ENCODE measurements at places on chromosomes 3 and 15.

GRCh38 chr3:152316318-152316717, 47.6 kb downstream of the MBNL1 start:
- no peak for DNase-seq

GRCh38 chr3:108602249-108602934, 12.9 kb downstream of the DZIP3 start:
- DNase-seq = no peak

DNA sequence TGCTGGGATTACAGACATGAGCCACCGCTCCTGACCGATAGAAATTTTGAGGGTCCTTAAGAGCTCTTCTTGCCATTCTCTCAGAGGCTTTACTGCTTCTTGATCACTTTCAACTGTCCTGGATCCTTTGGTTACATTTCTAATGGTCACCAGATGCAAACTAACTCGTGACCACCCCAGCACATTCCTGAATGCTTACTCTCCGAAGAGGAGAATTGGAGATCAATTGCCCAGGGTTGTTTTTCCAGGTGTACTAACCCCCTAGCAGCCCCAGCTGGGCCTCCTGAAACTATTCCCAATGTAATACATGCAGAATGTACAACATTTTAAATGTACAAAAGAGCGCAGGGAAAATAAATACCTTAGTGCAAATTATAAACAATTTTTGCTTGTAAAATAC, 65.1 kb upstream of the TBL1XR1 start:
- DNase-seq = no peak

DNA sequence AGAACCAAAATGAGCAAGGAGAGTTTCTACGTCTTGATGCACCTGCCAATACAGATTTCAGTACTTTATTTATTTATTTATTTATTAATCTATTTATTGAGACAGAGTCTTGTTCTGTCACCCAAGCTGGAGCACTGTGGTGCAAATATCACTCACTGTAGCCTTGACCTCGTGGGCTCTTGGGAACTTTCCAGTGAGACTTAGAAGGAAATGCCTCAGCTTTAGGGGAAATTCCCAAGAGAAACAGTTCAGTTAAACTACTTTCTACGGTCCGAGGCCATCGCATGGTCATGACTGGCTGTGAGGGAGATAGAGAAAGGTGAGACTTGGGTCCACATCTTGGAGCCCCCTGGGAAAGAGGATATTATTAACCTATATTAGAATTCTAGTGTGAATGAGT, 47.0 kb upstream of the HERC1 start:
- DNase-seq = no peak

- DNase-seq = no peak
Measured at GRCh38 chr15:66101715-66102395, 151.7 kb downstream of the MEGF11 start.

DNA sequence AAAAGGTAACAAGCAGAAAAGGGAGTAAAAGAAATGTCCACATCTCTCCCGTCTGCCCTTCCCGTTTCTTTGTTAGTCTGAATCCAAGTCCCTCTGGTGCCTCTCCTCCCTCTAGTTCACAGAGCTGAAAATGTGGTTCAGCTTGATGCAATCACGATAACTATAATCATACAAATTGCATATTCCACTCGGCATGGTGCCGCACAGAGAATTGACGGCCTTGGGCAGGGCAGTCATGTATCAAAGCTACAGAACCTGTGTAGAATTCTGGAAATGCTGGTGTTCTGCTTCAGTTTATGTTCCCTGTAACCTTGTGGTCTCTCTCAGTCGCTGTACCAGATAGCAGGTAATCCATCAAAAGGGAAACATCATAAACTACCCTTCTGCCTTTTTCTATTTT, 562.9 kb upstream of the CBLB start:
- DNase-seq = no peak

DNA sequence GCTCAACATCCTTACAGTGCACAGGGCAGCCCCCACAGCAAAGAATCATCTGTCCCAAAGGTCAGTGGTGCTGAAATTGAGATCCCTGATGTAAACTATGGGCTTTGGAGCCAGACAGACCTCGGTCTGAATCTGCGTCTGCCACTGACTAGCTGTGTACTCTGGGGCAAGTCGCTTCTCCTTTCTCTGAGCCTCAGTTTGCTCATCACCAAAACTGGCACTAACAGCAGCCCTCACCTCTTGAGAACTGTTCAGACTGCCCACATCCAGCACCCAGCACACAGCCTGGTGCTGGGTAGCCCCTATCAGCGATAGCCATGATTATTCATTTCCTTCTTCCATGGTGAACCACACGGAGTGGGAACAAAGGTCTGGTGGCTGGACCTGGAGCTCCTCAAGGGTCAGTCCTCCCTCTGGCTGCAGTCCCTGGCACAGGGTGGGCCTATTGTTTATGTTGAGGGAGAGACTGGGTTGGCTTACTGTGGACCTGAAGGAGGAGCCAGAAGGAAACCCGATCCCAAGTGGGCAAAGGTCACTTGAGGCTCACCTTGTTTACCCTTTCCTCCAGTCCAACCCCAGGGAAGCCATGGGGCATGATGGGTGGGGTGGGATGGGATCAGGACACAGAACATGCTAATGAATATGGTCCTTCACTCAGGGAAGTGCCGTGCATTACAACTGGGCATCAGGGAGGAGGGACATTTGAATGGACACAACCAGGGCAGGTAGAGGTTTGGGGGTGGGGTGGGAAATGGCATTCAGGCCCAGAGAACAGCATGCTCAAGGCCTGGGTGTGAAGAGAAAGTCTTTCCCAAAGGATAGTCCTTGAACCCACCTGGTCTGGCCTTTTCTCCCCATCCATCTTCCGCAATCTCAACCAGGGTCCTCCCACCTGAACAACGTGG, 1.6 kb upstream of the PRKCD start:
- no peak for DNase-seq

DNA sequence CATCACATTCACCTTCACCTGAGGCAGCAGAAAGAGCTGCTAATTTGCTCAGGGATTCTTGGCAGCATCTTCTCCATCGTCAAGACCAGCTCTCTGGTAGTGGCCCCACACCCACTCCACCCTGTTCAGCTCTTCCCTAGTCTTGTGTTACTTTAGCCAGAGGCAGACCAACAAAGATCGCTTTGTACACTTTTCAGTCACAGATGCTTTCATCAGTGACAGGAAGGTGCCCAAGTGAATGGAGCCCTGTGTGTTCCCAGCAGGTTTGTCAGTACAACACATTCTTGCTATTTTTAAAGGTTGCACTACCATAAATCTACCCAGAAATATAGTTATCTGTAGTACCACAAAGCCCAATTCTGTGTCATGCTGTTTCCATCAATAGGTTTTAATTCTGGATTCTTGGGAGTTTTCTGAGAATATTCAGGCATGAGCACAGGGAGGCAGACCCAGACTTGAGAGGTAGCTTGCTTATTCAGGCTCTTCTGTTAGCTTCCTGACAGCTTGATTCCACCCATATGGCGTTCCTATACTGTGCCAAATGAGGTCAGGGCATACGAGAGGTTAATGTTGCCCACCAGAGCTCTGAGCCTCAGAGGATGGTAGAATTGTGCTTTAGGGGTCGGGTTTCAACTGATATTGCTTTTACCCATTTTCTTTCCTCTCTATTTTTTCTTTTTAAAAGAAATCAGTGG, 109.8 kb upstream of the MANF start:
- no peak for DNase-seq

DNA sequence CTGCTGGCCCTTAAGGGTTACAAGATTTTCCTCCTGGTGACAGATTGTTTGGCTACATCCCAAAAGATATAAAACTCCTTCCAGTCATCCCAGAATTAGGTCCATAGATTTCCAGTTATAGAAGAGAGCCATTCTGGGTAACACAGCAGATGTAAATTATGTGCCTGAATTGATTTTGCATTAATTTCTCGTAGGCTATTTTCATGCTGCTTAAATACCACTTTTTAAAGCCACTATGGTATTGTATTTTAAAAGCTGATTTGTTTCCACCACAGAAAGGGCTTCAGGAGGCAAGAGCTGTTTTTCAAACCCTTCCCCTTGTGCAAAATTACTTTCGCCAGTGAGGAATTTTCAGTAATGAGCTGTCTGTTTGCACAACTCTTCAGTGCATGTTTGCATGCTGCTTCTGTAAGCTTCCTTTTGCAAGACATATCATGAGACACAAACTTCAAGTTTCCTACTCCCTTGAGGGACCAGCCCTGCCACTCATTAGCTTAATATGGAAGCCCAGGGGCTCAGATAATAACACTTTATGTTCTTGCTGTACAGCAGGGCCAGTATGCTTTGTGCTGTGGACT, 105.4 kb upstream of the TNIK start:
- no peak for DNase-seq

DNA sequence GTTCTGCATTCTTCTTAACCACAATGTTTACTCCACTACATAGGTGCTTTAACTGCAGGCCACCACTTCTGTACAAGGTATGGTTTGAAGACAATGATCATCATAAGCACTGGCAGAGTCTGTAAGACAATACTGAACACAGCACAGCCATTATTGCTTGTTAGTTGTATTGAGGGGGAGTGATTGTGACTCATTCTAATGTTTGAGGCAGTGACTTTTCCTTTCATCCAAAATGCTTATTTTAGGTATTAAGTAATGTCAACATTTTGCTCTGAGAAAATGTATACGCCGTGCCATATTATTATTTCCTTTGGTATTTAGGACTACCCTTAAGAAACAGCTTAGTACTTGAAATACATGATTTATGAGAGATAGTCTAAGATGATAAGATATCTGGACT, 618.2 kb upstream of the ZNF717 start:
- DNase-seq = no peak

DNA sequence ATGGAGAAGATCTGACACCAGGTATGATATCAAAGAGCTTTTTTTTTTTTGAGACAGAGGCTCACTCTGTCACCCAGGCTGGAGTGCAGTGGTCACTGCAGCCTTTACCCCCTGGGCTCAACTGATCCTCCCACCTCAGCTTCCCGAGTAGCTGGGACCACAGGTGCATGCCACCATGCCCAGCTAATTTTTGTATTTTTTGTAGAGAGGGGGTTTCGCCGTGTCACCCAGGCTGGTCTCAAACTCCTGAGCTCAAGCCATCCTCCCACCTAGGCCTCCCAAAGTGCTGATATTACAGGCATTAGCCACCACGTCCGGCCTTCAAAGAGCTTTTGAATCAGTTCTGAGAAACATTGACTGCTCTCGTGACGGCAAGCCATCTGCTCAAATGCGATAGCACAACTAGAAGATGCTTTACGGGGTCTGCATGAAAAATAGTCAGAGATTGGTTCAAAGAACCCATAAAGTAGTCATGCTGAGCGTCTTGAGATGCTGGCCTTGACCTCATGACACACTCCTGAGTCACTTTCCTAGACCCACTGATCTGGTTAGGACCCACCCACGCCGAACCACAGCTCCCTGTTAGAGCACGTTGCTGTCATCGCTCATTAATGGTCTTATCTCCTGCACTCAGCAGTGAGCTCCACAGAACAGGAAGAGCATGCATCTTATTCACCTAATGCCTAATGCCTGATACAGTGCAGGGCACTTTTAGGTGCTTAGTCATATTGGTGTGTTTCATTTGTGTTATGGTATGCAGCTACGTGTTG, 57.0 kb upstream of the NR2F2 start:
- DNase-seq = no peak

GRCh38 chr3:35187908-35188307, 451.4 kb upstream of the ARPP21 start:
- no peak for DNase-seq

GRCh38 chr15:88748651-88749050, 54.6 kb upstream of the ACAN start:
- DNase-seq = no peak

DNA sequence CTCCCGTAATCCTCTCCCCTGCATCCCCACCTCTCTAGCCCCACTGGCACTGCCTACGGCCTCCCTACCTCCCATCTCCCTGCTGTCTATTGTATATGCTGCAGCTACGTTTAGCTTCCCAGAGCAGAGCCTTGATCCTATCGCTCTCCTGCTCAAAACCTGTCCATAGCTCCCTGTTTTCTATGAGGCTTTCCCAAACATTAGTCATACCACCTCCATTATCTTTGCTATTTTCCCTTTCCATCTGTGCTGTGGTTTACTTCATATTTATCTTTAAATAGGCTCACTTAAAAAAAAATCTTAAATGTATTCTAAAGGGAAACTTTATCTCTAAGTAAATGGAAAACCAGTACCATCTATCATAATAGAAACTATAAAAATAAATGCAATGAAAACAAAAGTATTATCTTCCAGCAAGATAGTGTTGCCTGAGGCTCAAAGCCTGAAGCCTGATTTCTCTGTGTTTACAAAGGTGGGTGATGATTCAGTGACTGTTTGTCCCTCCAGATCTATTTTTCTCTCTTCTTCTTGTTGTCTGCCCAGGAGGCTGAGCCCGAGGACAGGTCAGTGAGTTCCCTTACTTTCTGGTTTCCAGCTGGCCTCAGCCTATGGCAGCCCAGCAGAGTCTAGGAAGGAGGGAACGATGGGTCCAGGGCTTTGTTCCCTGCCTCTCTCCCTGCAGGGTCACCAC, 397.1 kb upstream of the CFAP20DC start:
- no peak for DNase-seq

- no peak for DNase-seq
Measured at GRCh38 chr15:81373775-81374395, at the start of gene TMC3. Gene TMC3 (minus strand): TSS chr15:81374213. CDS start chr15:81374077, 136 bp downstream.

- no peak for DNase-seq
Measured at GRCh38 chr3:190012314-190012782, 108.3 kb downstream of the P3H2 start.

DNA sequence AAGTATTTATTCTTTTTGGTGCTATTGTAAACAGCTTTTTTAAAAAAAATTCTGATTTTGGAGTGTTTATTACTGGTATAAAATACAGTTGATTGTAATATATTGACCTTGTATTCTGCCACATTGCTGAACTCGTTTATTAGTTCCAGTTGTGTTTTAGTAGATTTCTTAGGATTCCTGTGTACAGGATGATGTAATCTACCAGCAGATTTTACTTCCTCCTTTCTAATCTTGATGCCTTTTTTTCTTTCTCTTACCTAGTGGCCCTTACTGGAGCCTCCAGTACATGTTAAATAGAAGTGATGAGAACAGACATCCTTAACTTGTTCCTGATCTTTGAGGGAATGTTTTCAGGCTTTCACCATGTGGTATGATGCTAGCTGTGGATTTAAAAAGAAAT, 70.4 kb upstream of the KY start:
- no peak for DNase-seq

- no peak for DNase-seq
Measured at GRCh38 chr3:44974416-44974815, 1.6 kb downstream of the ZDHHC3 start.

- peak; percentile 50 for DNase-seq
Measured at GRCh38 chr3:54188176-54188791, 65.9 kb downstream of the CACNA2D3 start.

GRCh38 chr3:64676831-64677230, 11.0 kb downstream of the ADAMTS9 start:
- no peak for DNase-seq

- peak; percentile 62 for DNase-seq
Measured at GRCh38 chr3:138935863-138936740, 10.8 kb downstream of the FOXL2 start.

DNA sequence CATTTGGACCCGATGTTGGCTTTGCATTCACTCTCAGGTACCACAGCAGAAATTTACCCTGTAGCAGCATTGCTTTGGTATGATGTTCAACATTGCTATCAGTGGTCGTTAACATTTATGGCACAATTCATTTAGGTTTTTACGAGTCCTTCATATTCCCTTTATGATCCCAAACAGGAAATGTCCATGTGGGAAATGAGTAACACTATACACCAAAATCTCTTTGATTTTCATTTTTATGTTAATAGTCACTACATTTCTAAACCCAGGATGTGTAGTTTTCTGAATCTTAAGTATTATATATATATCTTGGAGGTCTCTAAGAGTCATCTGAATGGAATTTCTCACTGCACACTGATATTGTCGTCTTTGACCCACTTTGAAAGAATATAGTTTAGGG, 78.5 kb upstream of the RBMS3 start:
- no peak for DNase-seq

GRCh38 chr3:102447272-102447671, 12.5 kb downstream of the ZPLD1 start:
- DNase-seq = no peak

Measured in hematopoietic multipotent progenitor cell treated with erythropoietin and hydrocortisone succinate and interleukin-3 and kit ligand, for 8 days (in vitro differentiated cells).